ENCODE measurements at places on chromosomes 3 and 15. TPM values are rescaled to one million over a fixed set of nuclear protein-coding genes. Genes with fewer than 3 reads are reported as not detected.
A peak's percentile ranks its signal among the peaks of the same experiment; 100 is the strongest.

GRCh38 chr3:40511031-40511718, 5.3 kb downstream of the ZNF620 start:
- H3K36me3 ChIP-seq: no peaks in the 10 kb centered on the region
- no peaks in the 10 kb centered on the region for H3K27me3 ChIP-seq
- DNase-seq: no peak
- H3K27ac ChIP-seq: no peak overlapping the region

DNA sequence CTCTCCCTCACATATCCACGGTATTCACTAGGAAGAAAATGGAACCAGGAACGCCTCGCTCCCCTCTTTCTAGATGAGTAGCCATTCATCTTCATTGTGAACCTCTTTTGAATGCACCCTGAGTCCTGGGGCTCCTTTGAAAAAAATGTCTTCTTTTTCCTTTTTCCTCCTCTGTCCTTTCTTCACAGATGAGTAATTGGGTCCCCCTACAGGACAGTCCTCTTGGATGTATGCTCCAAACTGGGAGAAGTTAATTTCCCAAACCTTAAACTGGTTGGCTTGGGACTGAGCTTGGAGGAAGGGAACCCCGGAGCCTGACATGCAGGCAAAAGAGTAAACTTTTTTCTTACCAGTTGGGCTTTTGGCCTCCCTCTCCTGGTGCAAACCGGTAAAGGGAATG, 108.8 kb downstream of the DPH6 start:
- no peak overlapping the region for H3K27ac ChIP-seq
- no peaks in the 10 kb centered on the region for H3K36me3 ChIP-seq
- no peaks in the 10 kb centered on the region for H3K4me1 ChIP-seq
- DNase-seq: no peak

The CLRN1 gene
- not detected for total RNA-seq

DNA sequence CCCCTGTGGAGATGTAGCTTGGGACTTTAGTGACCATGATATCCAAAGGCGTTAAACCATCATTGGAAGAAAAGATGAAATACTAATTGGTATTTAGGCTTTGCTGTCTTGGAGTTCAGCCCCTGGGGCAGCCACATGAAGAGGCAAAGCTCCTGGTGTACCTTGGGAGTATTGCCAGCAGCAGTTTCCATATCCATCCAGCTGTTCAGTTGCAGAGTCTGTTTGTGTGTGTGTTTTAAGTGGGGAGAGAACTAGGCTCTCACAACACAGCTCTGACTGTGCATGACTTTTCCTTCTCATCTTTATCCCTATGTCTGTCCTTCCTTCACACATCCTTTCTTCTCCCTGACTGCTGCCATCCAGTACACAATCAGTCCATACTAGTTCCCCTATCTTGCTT, 98.9 kb downstream of the CDIN1 start:
- no peaks in the 10 kb centered on the region for H3K4me1 ChIP-seq
- H3K27ac ChIP-seq: no peak overlapping the region
- no peaks in the 10 kb centered on the region for H3K36me3 ChIP-seq
- peak; percentile 11 for DNase-seq
- no peaks in the 10 kb centered on the region for H3K27me3 ChIP-seq

GRCh38 chr3:56536735-56537134, 20.2 kb upstream of the CCDC66 start:
- H3K27ac ChIP-seq: no peak overlapping the region
- no peak for DNase-seq

- H3K36me3 ChIP-seq: no peaks in the 10 kb centered on the region
- no peak overlapping the region for H3K27ac ChIP-seq
- peak; percentile 14 for DNase-seq
- peaks cover 2% of the 10 kb centered on the region for H3K4me1 ChIP-seq
- H3K4me3 ChIP-seq: no peak overlapping the region
Observed at GRCh38 chr3:85387913-85388505, 429.2 kb downstream of the CADM2 start.

GRCh38 chr15:23472678-23473077, 25.6 kb upstream of the GOLGA6L2 start:
- no peaks in the 10 kb centered on the region for H3K27me3 ChIP-seq
- H3K36me3 ChIP-seq: no peaks in the 10 kb centered on the region
- H3K27ac ChIP-seq: no peak overlapping the region
- DNase-seq: no peak
- no peaks in the 10 kb centered on the region for H3K4me1 ChIP-seq
- H3K4me3 ChIP-seq: no peak overlapping the region

The SIAH2 gene
- total RNA-seq: 36.4 TPM

DNA sequence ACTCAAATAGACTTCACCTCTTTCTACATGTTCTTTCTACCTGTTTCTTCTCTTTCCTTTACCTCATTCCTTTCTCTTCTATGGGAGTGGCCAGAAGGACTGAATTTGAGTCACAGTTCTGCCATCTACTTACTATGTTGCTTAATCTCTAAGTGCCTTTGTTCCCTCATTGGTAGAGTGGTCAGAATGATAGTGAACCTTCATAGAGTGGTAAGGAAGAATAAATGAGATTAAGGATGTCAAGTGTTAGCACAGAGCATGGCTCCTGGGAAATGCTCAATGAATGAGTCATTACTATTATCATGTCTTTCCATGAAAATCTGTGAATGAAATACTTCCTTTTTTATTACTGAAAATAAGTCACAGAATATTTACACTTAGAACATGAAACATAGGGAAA, 17.5 kb downstream of the TMEM207 start:
- H3K36me3 ChIP-seq: no peaks in the 10 kb centered on the region
- H3K27me3 ChIP-seq: no peaks in the 10 kb centered on the region
- H3K27ac ChIP-seq: no peak overlapping the region
- no peaks in the 10 kb centered on the region for H3K4me1 ChIP-seq
- H3K4me3 ChIP-seq: no peak overlapping the region
- DNase-seq: no peak

- no peaks in the 10 kb centered on the region for H3K27me3 ChIP-seq
- H3K4me1 ChIP-seq: peaks cover 4% of the 10 kb centered on the region
- H3K4me3 ChIP-seq: no peak overlapping the region
- DNase-seq: no peak
- H3K27ac ChIP-seq: no peak overlapping the region
Observed at GRCh38 chr3:148203297-148204010, 494.2 kb upstream of the AGTR1 start.

DNA sequence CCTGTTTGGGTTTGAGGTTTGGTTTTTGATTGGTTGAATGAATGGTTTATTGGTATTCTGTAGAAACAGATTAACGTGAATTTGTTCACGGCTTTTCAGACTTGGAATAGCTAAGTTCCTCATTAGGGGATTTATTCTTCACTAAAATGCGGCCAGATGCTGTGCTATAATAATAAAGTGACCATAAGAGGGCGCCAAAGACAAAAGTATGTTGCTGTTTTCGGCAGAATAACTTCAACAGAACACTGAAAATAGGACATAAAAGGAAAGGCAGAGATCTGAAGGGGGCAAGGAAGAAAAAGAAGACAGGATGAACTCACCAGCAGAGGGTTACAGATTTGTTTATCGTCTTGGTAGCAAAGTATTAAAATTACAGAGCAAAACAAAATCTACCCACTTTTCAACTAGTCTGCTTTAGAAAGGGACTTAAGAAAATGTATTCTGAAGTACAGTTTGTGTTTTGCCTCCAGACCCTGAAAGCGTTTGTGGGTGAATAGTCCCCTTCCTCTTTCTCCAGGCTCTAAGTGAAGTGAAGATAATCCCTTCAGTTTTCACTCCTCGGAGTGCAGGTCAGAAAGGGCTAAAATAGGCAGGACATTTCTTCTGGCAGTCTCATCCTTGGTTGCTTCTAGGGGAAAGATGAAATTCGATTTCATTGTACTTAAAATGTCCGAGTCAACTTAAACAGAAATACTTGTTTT, 147.6 kb downstream of the IL20RB start:
- H3K4me3 ChIP-seq: peak overlapping the region; percentile 13
- H3K27ac ChIP-seq: no peak overlapping the region
- peak; percentile 87 for DNase-seq
- H3K4me1 ChIP-seq: peaks cover 6% of the 10 kb centered on the region
- no peaks in the 10 kb centered on the region for H3K36me3 ChIP-seq

GRCh38 chr15:60172143-60172542, 168.0 kb downstream of the FOXB1 start:
- no peak for DNase-seq
- H3K27me3 ChIP-seq: no peaks in the 10 kb centered on the region
- no peak overlapping the region for H3K4me3 ChIP-seq
- no peaks in the 10 kb centered on the region for H3K36me3 ChIP-seq

The C3orf85 gene
- not detected for total RNA-seq

The HES1 gene
- 21.6 TPM for total RNA-seq

DNA sequence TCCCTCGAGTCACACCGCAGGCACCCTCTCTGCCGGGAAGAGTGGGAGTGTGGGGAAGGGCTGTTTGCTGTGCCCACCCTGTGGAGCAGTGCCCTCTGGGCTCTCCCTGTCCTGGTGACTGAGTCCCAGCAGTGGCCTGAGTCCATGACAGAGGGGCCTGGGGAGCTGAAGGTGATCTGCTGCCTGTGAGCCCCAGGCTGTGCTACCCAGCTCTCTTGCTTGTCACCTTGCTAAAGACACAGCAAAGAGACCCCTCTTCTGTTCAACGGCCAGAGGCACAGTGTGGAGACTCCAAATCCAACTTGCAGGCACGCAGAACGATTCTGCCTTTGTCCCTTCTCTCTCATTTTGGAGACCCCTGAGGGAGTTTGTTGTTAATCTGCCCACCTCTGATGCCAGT, 232.6 kb downstream of the OPA1 start:
- H3K27me3 ChIP-seq: no peaks in the 10 kb centered on the region
- H3K36me3 ChIP-seq: no peaks in the 10 kb centered on the region
- peaks cover 54% of the 10 kb centered on the region for H3K4me1 ChIP-seq
- H3K4me3 ChIP-seq: no peak overlapping the region
- no peak overlapping the region for H3K27ac ChIP-seq

GRCh38 chr3:32379831-32380500, 11.7 kb upstream of the CMTM7 start:
- no peaks in the 10 kb centered on the region for H3K36me3 ChIP-seq
- no peaks in the 10 kb centered on the region for H3K4me1 ChIP-seq
- no peak for DNase-seq
- no peak overlapping the region for H3K4me3 ChIP-seq
- no peaks in the 10 kb centered on the region for H3K27me3 ChIP-seq

- no peaks in the 10 kb centered on the region for H3K27me3 ChIP-seq
- no peaks in the 10 kb centered on the region for H3K36me3 ChIP-seq
- H3K27ac ChIP-seq: no peak overlapping the region
- no peak for DNase-seq
- no peak overlapping the region for H3K4me3 ChIP-seq
Observed at GRCh38 chr3:72549761-72550581, 298.3 kb downstream of the SHQ1 start.

DNA sequence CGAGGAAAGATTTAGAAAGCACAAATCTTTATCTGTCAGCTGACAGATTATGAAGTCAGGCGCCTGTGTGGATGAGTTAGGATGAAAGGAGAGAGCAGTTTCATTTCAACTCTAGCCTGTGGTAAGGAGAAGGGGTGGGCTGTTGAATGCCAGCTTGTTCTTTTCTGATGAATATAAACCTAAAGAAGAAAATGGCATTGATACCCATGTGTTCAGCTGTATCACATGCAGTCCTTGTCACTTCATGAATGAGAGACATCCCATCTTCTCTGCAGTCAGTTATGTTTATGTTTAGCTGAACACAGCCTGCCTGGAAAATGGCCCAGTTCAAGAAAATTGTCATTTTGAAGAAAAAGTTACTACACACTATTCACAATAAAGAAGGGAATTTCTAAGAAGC, 345.7 kb upstream of the RBMS3 start:
- H3K27ac ChIP-seq: no peak overlapping the region
- H3K36me3 ChIP-seq: no peaks in the 10 kb centered on the region
- no peak overlapping the region for H3K4me3 ChIP-seq
- H3K27me3 ChIP-seq: no peaks in the 10 kb centered on the region
- H3K4me1 ChIP-seq: no peaks in the 10 kb centered on the region

DNA sequence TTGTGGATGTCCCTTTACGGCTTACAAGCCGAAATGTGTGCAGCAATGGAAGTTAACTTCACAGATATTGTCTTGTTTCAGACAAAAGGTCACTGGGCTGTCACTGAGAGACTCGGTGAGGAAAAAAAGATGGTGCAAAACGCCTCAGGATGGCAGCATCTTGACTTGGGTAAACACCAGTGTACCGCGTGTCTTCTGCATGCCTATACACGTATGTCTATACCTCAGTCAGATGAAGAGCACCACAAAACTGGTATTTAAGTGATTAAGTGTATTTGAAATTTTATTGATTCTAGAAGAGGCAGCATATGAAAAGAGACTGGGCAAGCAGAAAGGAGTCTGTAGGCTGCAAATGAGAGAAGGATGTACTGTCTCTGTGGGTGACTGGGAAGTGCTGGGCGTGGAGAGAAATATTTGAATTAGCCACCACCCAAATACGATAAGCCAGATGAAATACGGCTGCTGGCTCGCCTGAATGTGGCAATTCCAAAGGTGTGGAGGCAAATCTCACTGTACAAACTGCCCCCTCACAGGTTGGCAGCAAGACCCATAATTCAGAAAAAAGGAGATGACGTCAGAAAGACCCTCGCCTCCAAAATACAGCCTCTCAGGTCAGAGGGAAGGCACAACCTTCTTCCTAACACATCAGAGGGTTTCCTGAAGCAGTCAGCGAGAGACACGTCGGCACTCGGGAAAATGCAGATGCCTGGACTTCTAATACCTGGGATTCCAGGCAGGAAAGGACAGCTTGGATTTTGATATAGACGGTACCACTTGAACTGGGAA, 53.4 kb upstream of the NEO1 start:
- H3K4me3 ChIP-seq: no peak overlapping the region
- H3K36me3 ChIP-seq: no peaks in the 10 kb centered on the region
- no peaks in the 10 kb centered on the region for H3K4me1 ChIP-seq
- peaks cover 7% of the 10 kb centered on the region for H3K27me3 ChIP-seq
- H3K27ac ChIP-seq: no peak overlapping the region
- no peak for DNase-seq

The MELTF gene
- 4.7 TPM for total RNA-seq

The TMOD3 gene
- total RNA-seq: 31.2 TPM

DNA sequence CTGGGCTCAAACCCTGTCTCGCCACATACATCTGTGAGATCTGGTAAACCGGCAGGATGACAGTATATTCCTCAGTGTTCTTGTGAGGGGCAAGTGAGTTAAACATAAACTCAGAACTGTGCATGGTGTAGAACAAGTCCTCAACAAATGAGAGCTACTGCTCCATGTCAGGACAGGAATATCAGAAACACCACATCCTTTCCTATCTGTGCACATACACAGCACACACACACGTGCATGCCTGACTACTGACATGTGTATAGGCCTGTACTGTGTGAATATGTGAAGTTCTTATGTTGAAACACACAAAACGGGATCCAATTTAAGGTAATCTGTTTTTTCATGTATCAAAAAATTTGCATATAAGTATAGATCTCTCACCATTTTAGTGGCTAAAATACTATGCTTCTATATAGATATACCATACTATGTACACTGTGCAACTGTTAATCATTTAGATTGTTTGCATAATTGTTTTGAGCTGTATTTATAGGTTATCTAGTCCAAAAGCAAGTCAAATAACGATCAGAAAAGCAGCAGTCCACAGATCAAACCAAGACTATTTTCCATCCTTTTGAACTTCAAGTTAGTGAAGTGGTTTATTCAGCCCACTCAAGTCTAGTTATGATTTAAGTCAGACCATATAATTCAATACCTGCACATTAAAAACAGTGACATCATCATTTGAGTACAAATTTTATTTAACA, 44.8 kb downstream of the CCR4 start:
- no peaks in the 10 kb centered on the region for H3K4me1 ChIP-seq
- no peak overlapping the region for H3K27ac ChIP-seq
- H3K4me3 ChIP-seq: no peak overlapping the region
- H3K36me3 ChIP-seq: no peaks in the 10 kb centered on the region
- DNase-seq: no peak

The CPN2 gene
- not detected for total RNA-seq
